ENCODE measurements at places on chromosomes 7 and 10.
A peak's percentile ranks its signal among the peaks of the same experiment; 100 is the strongest.

DNA sequence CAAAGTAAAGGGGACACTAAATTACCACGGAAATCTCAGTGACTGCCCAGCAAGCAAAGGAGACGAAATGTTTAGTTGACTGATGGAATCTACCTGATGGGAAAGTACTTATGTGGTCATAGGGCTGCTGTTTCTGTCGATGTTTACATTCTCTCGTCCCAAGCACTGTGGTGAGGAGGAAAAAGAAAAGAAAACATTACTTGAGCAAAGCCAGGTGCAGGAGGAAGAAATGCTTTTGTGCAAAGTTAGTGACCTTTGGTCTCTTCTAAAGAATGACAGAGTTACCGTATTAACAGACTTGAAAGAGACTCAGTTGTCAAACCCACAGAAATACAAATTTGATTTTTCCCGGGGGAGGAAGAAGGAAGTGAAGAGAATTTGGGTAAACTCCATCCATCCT lies 43.3 kb upstream of the FMC1 start:
- no peaks in the 10 kb centered on the region for H3K27me3 ChIP-seq
- peaks cover 4% of the 10 kb centered on the region for H3K36me3 ChIP-seq

- peaks cover 16% of the 10 kb centered on the region for H3K4me1 ChIP-seq
- DNase-seq = peak; percentile 22
- H3K4me3 ChIP-seq = peak overlapping the region; percentile 4
- H3K27me3 ChIP-seq = no peaks in the 10 kb centered on the region
These were observed 137.5 kb upstream of the FZD1 start for GRCh38 chr7:91126762-91127161.

DNA sequence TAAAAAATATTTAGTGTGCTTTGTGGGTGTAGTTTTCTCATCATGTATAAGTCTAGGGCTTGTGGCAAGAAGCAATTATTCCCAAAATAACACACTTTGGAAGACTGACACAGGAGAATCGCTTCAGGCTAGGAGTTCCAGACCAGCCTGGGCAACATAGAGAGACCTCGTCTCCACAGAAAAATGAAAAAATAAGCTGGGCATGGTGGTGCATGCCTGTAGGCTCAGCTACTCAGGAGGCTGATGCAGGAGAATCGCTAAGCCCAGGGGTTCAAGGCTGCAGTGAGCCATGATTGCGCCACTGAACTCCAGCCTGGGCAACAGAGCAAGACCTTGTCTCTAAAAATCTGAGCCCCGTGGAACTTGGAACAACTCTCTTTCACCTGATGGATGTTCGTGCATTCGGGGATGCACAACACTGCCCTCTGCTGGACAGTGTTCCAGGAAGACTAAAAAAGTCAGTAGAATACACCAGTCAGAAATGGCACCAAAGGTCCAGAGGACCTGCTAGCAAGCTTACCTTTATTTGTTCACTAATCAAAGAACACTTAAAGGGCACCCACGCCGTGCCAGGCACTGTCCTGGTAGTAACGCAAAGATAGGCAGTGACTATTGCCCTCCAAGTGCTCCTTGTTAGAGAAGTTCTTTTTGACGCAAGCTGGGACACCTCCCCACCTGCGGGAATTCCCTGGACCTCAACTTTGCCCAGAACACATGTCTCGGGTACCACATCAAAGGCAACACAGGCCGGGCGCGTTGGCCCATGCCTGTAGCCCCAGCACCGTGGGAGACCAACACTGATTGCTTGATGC lies 81.9 kb upstream of the CALN1 start:
- H3K27ac ChIP-seq = no peak overlapping the region
- peak; percentile 87 for DNase-seq
- no peaks in the 10 kb centered on the region for H3K27me3 ChIP-seq
- H3K4me1 ChIP-seq = no peaks in the 10 kb centered on the region

GRCh38 chr7:148014001-148014400 lies 576.6 kb upstream of the C7orf33 start:
- no peaks in the 10 kb centered on the region for H3K36me3 ChIP-seq
- no peaks in the 10 kb centered on the region for H3K27me3 ChIP-seq
- H3K4me3 ChIP-seq = no peak overlapping the region
- H3K4me1 ChIP-seq = no peaks in the 10 kb centered on the region

DNA sequence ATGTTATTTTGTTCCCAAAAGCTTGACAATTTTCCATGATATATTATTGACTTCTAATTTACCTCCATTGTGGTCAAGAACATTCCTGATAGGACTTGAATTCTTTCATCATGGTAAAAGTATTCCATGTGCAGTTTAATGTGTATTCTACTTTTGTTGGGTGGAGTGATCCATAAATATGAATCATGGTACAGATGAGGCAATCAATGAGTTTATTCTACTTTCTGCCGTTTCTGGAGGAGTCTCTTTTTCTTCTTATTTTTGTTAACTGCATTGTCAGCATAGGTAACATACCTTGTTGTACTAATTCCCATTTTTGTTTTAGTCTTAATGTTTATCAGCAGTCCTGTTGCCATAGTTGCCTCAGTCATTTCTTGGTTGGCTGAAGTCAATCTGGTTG lies 69.6 kb downstream of the SHOC2 start:
- no peaks in the 10 kb centered on the region for H3K36me3 ChIP-seq
- no peak overlapping the region for H3K27ac ChIP-seq
- H3K27me3 ChIP-seq = peaks cover 4% of the 10 kb centered on the region
- no peak overlapping the region for H3K4me3 ChIP-seq
- H3K4me1 ChIP-seq = peaks cover 7% of the 10 kb centered on the region
- no peak for DNase-seq

- H3K27me3 ChIP-seq = peaks cover 18% of the 10 kb centered on the region
- peaks cover 7% of the 10 kb centered on the region for H3K36me3 ChIP-seq
- peak overlapping the region; percentile 91 for H3K4me3 ChIP-seq
- H3K27ac ChIP-seq = peak overlapping the region; percentile 88
- peaks cover 10% of the 10 kb centered on the region for H3K4me1 ChIP-seq
These were observed 700 bp downstream of the NIPSNAP2 start for GRCh38 chr7:55965100-55965470.

GRCh38 chr7:5528071-5528814 lies 104.6 kb upstream of the TNRC18 start:
- H3K36me3 ChIP-seq = peaks cover 30% of the 10 kb centered on the region
- no peak for DNase-seq
- H3K4me3 ChIP-seq = peak overlapping the region; percentile 99
- peaks cover 50% of the 10 kb centered on the region for H3K27me3 ChIP-seq

DNA sequence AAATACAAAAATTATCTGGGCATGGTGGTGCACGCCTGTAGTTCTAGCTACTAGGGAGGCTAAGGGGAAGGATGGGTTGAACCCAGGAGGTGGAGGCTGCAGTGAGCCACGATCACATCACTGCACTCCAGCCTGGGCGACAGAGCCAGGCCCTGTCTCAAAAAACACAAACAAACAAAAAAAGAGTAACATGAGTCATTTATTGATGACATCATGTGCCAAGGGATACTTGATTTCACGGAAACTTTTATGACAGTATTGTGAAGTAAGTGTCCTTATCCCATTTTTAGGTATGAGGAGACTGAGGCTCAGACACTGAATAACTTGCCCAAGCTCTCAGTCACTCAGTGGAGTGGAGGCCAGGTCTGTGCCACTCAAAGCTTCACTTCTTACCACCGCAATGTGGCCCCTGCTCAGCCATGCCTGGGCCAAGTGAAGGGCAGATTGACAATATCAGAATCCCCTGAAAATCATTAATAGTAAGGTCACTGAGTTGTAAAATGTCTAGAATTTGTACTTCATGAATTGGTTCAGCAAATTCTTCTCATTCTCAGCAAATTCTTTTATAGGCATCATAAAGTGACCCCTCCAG lies 36.5 kb downstream of the EMX2 start:
- H3K27ac ChIP-seq = no peak overlapping the region
- no peaks in the 10 kb centered on the region for H3K36me3 ChIP-seq
- peaks cover 4% of the 10 kb centered on the region for H3K27me3 ChIP-seq
- DNase-seq = no peak
- H3K4me3 ChIP-seq = no peak overlapping the region

- peak; percentile 72 for DNase-seq
- H3K4me3 ChIP-seq = peak overlapping the region; percentile 98
- H3K36me3 ChIP-seq = no peaks in the 10 kb centered on the region
- H3K27ac ChIP-seq = peak overlapping the region; percentile 78
- peaks cover 9% of the 10 kb centered on the region for H3K27me3 ChIP-seq
These were observed 989 bp downstream of the SRPK2 start for GRCh38 chr7:105387508-105388355.

- H3K27ac ChIP-seq = no peak overlapping the region
- no peak overlapping the region for H3K4me3 ChIP-seq
- H3K27me3 ChIP-seq = peaks cover 12% of the 10 kb centered on the region
- H3K36me3 ChIP-seq = no peaks in the 10 kb centered on the region
- H3K4me1 ChIP-seq = peaks cover 59% of the 10 kb centered on the region
These were observed 429.1 kb upstream of the NFE2L3 start for GRCh38 chr7:25722856-25723255.

DNA sequence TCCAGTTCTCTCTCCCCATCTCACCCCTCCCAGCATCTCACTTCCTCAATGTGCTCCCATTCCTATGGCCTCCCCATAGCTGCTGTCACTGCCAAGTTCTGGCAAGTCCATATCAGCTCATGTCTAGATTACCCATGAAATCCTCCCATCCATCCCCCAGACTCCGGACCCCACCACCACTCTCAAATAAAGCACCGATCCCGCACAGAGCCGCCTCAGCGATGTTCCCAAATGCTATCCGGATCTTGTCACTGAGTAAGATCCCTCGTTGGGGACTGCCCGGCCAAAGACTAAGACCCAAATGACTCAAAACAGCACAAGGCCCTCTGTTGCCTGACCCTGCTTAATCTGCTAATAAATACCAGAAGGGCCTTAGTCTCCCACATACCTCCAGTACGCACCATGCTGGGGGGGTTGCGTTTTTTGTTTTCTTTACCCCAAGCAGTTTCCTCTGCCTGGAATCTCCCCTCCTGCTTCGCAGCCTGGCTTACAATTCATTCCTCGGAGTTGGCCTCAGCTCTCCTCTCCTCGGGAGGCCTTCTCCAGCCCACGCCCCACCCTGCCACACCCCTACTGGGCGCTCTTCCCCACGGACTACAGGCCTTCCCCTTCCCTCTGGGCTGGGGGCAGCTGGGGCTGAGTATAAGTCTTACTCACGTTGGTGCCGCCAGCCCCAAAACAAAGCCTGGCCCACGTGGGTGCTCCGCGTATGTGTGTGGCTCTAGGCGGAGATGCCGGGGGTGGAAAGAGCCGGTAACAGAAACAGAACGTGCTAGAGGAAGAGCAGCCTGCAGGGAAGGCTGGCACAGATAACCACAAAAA lies 1.8 kb upstream of the DUSP5 start:
- no peaks in the 10 kb centered on the region for H3K36me3 ChIP-seq
- H3K4me3 ChIP-seq = peak overlapping the region; percentile 84
- H3K27ac ChIP-seq = peak overlapping the region; percentile 22
- peak; percentile 27 for DNase-seq
- peaks cover 16% of the 10 kb centered on the region for H3K27me3 ChIP-seq
- peaks cover 24% of the 10 kb centered on the region for H3K4me1 ChIP-seq

DNA sequence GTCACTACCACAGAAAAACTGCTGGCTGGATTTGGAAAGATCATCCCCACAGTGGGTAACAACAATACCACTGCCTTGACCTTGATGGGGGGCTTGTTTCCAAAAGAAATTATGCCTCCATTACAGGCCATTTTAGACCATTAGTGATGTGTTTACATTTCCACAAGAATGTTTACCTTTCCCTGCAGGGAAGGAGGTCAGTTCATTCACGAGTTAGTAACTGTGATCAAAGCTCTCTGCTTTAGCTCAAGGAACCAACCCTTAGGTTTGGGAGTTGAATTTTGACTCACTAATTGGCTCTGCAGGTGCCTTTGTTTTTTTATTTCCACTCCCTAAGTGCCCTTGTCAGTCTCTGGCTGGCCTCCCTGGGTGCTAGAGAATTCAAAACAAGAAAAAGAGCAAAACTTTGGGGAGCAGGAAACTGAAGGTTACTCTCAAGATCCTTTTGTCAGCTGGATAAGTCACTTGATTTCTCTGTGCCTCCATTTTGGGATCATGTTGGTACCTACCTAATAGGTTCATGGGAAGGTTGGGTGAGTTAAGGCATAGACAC lies 41.1 kb upstream of the NUPR2 start:
- no peak for DNase-seq
- H3K4me3 ChIP-seq = no peak overlapping the region
- no peaks in the 10 kb centered on the region for H3K4me1 ChIP-seq
- H3K27me3 ChIP-seq = peaks cover 4% of the 10 kb centered on the region

DNA sequence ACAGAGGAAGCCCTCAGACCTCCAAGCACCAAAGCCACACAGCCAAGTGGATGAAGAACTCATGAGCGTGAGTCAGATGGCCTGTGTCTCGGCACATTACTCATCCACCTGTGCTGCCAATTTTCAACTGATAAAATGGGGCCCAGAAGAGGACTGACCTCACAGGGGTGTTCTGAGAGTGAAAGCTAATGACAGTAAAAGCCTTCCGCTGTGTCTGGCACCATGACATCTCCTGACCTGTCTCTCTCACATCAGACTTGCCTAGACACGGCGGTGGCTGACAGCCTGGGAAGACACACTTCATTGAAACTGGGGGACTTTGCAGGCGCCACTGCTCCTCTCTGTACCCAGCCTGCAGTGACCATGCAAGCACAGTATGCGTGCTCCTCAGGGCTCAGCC lies 8.3 kb upstream of the SLC18A3 start:
- no peaks in the 10 kb centered on the region for H3K36me3 ChIP-seq
- H3K4me3 ChIP-seq = no peak overlapping the region
- no peak overlapping the region for H3K27ac ChIP-seq
- H3K27me3 ChIP-seq = peaks cover 12% of the 10 kb centered on the region
- peaks cover 2% of the 10 kb centered on the region for H3K4me1 ChIP-seq

DNA sequence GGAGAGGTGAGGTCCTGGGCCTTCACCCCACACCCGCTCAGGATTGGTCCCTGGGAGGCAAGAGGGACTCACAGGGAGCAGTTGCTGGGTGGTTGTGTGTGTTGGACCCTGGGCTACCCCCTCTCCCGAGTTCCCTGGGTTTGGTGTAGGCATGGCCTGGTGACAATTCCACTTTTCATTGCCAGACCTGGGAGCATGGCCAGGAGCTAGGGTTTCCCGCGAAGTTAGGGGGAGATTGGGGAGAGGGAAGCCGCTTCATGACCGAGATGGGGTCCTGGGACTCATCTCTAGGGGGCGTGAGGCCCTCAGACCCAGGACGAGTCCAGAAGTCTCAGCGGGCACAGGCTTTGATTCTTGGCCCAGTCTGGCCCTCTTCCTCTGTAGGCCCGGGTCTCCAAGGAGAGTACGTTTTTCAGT lies 606 bp downstream of the PALD1 start:
- DNase-seq = no peak
- peaks cover 31% of the 10 kb centered on the region for H3K4me1 ChIP-seq
- H3K27ac ChIP-seq = no peak overlapping the region
- no peaks in the 10 kb centered on the region for H3K36me3 ChIP-seq

GRCh38 chr7:1669954-1670893 lies at the start of gene ELFN1:
Gene ELFN1 (plus strand): TSS chr7:1670277. CDS start chr7:1744597, 74,320 bp downstream.
- H3K27me3 ChIP-seq = peaks cover 2% of the 10 kb centered on the region
- H3K4me1 ChIP-seq = peaks cover 7% of the 10 kb centered on the region
- H3K36me3 ChIP-seq = no peaks in the 10 kb centered on the region
- H3K4me3 ChIP-seq = peak within 1 kb of the TSS; percentile 65
- H3K27ac ChIP-seq = peak within 1 kb of the TSS; percentile 57
- DNase-seq = peak; percentile 91

DNA sequence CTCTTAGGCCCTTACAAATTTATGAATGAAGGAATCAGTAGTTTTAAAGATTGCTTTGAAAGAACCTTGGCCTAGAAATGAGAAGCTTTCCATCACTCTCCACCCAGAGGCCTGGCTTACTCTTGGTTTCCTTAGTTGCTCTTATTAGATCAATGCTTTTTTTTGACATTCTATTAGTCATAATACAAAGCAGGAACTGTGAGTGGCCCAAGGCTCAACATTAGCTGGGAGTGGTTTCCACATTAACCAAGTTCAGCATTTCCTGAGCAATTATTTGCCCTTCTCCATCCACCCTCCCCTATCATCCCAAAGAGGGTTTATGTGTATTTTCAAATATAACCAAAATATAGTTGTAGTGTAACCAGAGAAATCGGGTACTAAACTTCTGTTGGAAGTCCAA lies 103.4 kb upstream of the FAM204A start:
- DNase-seq = no peak
- H3K27ac ChIP-seq = no peak overlapping the region
- H3K4me1 ChIP-seq = no peaks in the 10 kb centered on the region
